ENCODE measurements at places on chromosomes 4 and X. TPM values are rescaled to one million over a fixed set of nuclear protein-coding genes. Genes with fewer than 3 reads are reported as not detected.

TKTL2 gene
- polyA plus RNA-seq, result not detected

HSFX1 gene
- 3.6 TPM for polyA plus RNA-seq

AADAT gene
- polyA plus RNA-seq, result 31.8 TPM

AFP gene
- polyA plus RNA-seq, result 437 TPM

DOK7 gene
- 2.8 TPM for polyA plus RNA-seq

TMEM31 gene
- polyA plus RNA-seq, result 1.5 TPM
